ENCODE measurements at places on chromosomes 16 and 17. TPM values are rescaled to one million over a fixed set of nuclear protein-coding genes. Genes with fewer than 3 reads are reported as not detected.

Gene HSD17B2
- total RNA-seq: not detected

DNA sequence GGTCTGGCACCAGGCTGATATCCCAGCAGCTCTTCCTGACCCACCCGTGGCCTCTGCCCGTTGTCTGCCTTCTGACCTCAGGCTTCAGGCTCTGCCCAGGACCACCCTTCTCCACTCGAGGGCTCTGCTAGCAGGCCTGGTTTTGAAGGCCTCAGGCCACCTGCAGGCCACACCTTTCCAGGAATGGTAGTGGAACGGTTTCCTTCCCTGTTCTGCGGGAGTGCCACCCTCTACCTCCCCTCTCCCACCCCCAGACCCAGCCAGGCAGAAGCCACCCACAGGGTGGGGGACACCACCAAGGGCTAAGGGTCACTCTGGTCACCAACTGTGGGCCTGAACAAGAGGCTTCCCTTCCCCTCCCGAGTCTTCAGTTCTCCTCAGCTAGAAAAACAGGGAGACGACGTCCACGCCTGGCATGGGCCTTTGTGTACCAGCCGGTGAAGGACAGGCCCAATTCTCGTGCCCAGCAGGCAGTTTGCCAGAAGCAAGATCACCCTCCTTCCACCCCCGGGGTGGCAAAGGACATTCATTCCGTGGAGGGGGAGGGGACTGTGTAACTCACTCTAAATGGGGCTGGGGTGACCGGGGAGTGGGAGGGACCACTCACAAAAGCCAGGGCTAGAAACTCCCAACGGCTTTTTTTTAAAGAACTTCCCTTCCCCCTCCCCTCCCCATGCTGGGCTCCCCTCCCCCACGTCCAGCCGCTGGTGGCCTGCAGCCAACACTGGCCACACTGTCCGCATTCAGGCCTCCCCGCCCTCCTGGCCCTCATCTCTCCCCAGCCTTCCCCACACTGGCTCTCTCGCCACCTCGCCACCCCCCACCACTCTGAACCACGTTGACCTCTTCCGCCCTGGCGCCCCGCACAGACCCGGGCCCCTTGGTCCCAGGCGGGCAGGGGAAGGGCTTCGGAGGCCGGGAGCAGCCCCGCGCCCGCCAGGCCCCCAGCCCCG is 7.7 kb downstream of the CBX4 start:
- DNase-seq: no peak

DNA sequence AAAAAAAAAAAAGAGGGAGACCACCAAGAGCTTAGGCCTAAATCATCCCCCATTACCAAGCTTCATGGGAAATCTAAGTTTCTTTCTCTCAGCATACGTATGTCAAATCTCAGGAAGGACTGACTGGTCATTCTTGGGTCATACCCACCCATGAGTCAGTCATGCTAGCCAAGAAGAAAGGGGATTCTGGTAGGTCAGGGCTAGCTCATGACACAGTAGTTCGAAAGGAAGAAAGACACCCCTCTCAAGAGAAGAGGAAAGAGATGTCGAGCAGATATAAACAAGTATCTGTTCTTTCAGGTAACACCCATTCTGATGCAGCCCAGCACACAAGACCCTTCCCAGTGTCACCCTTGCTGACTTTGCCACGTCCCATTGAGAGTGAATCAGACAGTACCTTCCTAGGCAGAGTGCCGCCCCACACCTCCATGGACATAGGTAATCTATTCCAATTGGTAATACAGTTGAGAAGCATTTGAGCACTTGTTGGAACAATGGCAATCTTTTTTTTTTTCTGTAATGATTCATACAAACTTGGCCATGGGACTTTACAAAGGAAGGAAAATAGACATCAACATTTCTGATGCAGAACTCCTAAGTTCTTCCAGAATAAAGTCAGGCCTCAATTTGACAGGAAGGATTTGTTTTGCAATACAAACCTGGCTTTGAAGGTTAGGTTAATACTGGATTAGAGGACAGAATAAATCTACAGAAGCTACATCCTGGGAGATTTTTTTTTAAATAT is 38.2 kb downstream of the COPRS start:
- DNase-seq: no peak

Gene C17orf67
- not detected for total RNA-seq

All from Karpas-422 (cell line).